ENCODE measurements at places on chromosomes 7 and 10.

GRCh38 chr7:85573844-85574243 is 387.0 kb upstream of the SEMA3D start:
- DNase-seq, result no peak

DNA sequence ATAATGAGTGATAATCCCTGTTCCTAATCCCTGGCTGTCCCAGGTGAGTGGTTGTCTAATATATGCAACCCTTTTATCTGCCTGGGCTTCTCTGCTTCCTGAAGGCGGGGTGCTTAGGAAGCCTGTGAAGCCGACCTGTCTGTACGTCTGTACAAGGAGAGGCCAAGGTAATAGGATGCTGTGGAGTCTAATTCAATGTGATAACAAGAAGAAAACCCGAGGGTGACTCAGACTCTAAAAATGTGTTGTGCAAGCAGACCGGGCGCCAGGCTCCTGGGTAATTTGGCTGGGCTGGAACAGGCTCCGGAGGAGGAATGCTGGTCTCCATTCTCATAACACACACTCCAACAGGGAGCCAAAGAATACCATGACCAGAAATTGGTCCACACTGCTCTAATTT is 43.6 kb downstream of the THNSL1 start:
- peak; percentile 49 for DNase-seq

DNA sequence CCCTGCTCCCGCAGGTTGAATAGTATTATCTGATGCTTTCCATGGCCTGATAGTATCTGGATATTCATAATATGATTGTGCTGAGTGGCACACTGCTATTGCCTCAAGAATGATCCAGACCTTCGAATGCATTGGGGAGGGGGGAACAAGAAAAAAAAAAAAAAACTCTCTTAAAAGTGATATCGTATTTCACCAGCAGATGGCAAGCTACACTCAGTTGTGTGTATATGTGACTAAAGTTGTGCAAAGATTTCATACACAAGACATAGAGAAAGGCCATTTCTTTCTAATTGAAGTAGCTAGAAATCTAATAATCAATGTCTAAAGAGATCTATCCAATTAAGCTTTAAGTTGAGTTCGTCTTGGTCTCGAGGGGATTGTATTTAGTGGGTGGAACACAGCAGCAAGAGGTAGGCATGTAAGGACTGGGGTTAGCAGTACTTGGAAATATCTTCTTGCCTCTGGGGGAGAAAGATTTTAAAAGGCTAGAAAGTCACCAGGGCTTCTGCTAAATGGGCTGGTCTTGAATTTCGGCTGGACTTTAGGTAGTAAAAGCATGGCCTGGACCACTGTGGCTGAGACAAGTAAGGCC is 15.3 kb downstream of the SFRP4 start:
- DNase-seq, result no peak

GRCh38 chr10:23522345-23522744 is 83.5 kb downstream of the OTUD1 start:
- no peak for DNase-seq

GRCh38 chr10:93058139-93058538 is 2.5 kb upstream of the CYP26C1 start:
- DNase-seq, result no peak

- DNase-seq, result no peak
Measured at GRCh38 chr7:107582875-107583274, 2.8 kb downstream of the BCAP29 start.
